ENCODE measurements at places on chromosomes 5 and 9.

DNA sequence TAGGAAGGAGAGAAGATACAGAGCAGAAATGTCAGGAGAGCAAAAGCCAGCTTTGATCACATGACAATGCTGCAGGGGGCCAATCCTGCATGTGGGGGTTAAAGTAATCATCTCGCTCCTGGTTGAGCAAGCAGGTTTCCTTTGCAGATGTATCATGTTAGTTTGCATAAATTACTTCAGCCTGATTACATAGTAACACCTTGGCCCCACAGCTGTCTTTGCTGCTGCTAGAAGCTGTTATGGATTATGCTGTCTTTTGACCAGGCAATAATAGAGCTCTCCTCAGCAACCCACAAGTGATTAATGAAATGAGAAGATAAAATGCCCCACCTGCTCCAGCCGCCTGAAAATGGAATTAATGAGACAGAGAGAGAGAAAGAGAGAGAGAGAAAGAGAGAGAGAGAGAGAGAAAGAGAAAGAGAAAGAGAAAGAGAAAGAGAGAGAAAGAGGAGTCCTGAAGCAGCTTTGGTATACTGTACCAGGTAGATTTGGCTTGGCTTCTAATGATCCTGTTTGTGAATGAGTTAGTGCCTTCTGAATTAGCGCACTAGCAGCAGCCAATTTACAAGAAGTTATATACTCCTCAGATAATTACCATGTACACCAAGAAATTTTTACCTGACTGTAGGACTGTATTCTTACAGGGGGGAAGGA lies 174.3 kb upstream of the RORB start:
- DNase-seq: no peak

- no peak for DNase-seq
These were observed 203.1 kb upstream of the EFNA5 start for GRCh38 chr5:107873877-107874276.

DNA sequence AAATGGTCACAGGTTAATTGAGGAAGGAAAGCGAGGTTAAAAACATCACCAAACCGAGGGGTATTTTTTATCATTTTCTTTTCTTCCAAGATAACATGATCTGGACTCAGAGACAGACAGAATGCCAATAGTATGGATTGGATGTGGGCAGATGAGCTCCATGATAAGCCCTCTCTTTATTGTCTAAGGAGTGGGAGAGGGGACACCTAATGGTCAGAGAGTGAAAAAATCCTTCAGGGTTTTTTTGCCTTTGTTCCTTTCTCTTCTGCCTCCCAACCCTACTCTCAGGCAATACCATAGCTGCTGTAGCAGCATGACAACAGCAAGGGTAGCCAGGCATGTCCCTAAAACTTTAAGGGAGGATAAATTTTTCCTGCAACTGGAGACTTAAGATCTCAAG lies 94.7 kb downstream of the DIRAS2 start:
- no peak for DNase-seq

GRCh38 chr9:111108946-111109345 lies 70.7 kb upstream of the LPAR1 start:
- peak; percentile 62 for DNase-seq

DNA sequence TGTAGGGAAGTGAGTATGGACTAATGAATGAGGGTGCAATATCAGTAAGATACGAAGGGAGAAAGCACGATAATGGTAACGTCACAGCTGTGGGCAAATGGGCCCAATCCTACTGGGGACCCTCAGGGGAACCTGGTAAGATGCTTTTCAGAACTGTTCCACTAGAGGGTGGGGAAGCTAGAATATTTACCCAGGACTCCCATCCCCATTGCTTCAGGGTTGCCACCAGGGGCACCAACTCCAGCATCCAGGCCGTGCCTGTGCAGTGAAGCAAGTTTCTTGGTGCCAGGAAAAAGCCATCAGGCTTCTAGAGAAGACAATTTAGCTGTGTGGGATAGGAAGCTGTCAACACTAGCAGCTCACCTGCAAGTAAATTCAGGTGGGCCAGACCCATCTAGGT lies 409.3 kb downstream of the AGTPBP1 start:
- DNase-seq: no peak

DNA sequence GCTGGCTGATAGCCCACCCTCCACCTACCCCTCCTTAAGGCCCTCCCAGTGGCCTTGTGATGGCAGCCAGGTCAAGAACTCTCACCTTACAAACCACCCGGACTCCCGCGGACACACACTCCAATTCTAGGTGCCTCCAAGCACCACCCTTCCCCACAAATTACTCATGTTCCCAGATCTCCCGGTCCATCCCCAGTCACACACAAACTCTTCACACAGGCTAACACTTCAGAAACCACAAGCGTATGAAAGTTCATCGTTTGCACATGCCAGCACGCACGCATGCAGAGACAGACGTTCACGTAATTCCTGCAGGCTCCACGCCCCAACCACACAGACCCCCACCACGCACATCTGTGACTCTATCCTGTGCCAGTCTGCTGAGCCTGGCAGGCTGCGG lies 18.0 kb downstream of the NR5A1 start:
- DNase-seq: no peak

DNA sequence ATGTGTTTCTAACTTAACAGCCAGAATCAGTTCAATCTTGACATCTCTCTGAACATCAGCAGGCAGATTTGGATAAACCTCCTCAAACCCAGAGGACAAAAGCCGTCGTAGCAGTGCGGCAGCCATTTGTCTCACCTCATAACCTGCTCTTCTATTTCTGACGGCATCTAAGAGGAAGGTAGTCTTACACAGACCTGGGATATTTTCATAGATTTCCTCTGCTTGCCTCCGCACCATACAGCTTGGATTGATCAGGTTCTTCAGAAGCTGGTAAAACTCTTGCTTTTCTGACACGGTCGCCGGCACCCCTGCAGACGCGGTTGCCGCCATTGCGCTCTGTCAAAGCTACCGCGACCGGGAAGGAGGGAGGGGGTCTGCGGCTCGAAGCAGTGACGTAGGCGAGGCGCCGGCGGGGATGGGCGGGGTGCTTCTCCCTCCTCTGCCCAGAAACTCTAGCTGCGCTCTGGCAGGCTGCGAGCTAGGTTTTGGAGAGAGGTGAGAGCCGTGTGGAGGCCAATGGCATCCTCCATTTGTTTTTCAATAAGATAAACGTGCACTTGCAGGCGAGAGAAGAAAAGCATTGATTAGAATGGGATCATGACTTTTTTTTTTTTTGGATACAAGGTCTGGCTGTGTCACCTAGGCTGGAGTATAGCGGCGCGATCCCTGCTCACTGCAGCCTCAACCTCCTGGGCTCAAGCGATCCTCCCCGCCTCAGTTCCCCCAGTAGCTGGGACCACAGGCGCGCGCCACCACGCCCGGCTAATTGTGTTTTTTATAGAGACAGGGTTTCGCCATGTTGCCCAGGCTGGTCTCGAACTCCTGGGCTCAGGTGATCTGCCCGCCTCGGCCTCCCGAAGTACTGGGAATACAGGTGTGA lies at the start of gene RANBP6:
Gene RANBP6 (minus strand): TSS at position 347 of the 880 bp plus-strand sequence. CDS start 17 bp downstream, at position 330.
- DNase-seq: peak; percentile 42

- no peak for DNase-seq
These were observed 899.9 kb downstream of the TAF11L14 start for GRCh38 chr5:18534119-18534518.

- no peak for DNase-seq
These were observed 27.4 kb downstream of the NCS1 start for GRCh38 chr9:130199605-130200004.

DNA sequence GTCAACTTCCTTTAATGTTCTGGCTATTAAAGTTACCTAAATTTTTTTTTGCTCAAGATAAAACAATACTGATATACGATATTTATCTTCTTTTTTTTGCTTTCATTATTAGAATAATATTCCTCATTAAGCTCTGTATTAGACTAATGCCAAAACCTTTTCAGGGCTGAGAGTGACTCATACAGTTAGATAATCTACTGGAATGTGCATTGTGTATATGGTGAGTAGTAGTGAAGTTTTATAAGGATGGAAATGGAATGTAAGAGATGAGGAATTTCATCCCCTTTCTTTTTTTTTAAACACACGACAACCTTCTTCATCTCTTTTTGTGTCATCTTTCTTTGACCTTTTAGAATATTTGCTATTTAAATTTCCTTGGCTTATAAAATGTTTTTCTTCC lies 268.6 kb downstream of the ISL1 start:
- DNase-seq: peak; percentile 45

GRCh38 chr9:92500725-92501124 lies 18.4 kb upstream of the ASPN start:
- DNase-seq: no peak

- DNase-seq: no peak
These were observed 189.1 kb downstream of the ROR2 start for GRCh38 chr9:91760906-91761305.

GRCh38 chr9:135536216-135536615 lies 9.7 kb upstream of the OBP2A start:
- no peak for DNase-seq

DNA sequence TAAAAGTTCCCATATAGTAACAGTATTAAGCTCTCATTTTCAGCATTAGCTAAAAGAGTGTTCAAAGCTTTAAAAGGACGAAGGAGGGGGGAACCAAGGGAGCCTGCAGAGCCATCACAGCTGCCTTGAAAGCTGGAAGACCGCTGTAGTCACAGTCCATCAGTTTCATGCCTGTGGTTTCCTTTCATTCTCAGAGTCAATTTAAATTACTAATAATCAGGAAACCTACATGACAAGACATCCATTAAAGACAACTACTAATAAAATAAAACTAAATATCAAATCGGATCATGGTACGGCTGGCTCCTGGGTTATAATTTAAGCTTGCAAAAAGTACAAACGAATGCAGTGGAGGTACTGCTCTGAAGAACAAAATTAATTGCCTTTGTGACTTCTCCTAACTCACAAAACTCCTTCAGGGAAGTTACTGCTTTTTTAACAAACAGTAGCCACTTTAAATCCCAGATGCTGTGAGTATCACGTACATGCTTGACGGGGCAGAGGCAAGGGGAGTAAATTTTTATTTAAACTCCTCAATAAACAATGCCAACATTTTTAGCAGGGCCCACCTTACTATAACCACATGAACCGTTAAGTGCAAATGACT lies 213.5 kb downstream of the DENND1A start:
- DNase-seq: no peak

DNA sequence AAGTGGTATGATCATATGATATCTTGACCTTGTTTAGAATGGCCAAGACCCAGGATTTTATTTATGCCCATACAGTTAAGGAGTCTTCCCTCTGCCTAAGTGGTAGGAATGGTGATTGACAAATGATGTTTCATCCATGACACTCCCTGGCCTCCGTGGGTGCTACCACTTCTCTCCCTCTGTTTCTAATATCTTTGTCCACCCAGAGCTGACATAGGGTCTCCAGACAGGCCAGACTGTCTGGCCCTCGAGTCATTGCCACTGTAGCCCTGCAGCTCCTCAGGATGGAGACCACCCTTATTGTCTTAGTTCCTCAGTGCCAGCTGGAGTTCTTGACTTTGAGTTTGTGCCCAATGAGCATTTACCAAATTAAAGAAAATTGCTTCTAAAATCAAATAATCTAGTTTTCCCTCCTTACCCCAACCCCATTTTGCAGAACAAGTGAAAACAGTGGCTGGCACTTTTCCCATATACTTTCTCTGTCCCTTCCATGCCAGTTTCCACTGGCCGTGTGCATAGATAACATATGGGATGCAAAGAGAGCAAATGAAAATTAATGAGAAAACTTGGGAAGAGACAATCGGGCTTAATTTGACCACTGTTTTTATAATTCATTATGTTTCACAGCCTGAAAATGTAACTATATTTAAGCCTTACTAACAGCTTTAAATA lies 235.7 kb downstream of the NSG2 start:
- no peak for DNase-seq

DNA sequence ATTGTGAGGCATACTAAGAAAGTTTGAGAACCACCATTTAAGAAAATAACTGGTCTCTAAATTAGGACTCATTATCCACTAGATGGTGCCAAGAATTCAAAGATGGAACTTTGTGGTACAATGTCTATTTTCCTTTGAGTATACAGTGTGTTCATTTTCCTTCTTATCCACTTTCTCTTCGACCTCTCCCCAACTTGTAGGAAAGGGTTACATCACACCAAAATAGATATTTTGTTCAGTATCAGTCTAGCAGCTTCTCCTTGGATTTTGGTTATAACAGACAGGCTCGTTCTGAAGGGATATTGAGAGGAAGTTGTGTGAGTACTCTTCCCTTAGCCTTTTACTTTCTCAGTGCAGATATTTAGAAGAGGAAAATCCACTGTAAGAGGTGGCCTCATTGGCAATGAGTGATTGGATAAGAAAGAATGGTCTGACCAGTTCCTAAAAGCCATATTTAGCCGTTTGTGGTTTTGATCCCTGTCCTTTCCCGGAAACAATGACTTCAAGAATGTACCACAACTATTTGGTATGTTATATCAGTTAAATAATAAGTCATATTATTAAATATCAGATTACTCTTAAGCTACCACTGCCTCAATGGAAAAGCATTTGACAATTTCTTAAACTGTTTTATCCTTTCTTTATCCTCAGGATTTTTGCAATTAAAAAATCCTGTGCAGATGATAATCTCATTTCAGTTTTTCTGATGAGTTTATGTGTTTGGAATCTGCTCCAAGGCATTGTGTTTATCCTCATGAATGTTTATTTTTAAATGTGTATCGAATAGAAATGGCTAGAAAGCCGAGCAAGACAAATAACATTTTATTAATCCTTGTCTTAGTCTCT lies 69.0 kb upstream of the GRAMD2B start:
- DNase-seq: peak; percentile 94

DNA sequence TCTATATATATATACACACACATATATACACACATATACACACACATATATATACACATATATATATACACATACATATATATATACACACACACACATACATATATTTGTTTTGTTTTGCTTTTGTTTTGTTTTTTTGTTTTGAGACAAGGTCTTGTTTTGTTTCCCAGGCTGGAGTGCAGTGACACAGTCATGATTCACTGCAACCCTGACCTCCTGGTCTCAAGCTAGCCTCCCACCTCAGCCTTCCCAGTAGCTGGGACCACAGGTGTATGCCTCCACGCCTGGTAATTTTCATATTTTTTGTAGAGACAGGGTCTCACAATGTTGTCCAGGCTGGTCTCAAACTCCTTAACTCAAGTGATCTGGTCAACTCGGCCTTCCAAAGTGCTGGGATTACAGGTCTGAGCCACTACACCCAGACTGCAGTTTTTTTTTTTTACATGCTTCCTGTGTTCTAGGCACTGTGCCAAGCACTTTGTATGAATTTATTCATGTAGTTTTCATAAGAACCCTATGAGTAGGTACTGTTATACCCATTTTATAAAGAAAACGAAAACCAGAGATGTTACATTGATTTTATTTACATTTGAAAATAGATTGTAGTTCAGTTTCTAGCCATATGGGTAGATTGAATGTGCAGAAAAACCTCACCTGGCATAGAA lies 120.7 kb downstream of the PBX3 start:
- DNase-seq: no peak

Data from HS-5 (cell line).